MG63 (cell line): ENCODE measurements at places on chromosomes 7 and 10. TPM values are rescaled to one million over a fixed set of nuclear protein-coding genes. Genes with fewer than 3 reads are reported as not detected.

SHTN1 gene
- total RNA-seq = 0.82 and 0.99 TPM in 2 replicates

IRF5 gene
- total RNA-seq = 0.89 and 2.4 TPM in 2 replicates

PSTK gene
- 11.7 and 11.8 TPM in 2 replicates for total RNA-seq

SUGCT gene
- 1.5 and 10.2 TPM in 2 replicates for total RNA-seq

SPAM1 gene
- not detected in 2 replicates for total RNA-seq

ACBD7 gene
- total RNA-seq = 1.5 and 3.9 TPM in 2 replicates

STEAP1 gene
- 30.1 and 80.7 TPM in 2 replicates for total RNA-seq

LSM8 gene
- 28.0 and 38.8 TPM in 2 replicates for total RNA-seq

CTAGE8 gene
- 0.57 TPM in 1 of 2 replicates, not detected in the other for total RNA-seq

ASIC3 gene
- total RNA-seq = 0.76 TPM in 1 of 2 replicates, not detected in the other

DEPP1 gene
- total RNA-seq = 0.44 and 3.5 TPM in 2 replicates

C7orf33 gene
- not detected in 2 replicates for total RNA-seq

VWC2 gene
- not detected in 2 replicates for total RNA-seq

SEMA4G gene
- total RNA-seq = not detected in 2 replicates

TSC22D4 gene
- total RNA-seq = 5.7 and 27.7 TPM in 2 replicates

OR2A5 gene
- not detected in 2 replicates for total RNA-seq

CALML3 gene
- total RNA-seq = not detected in 2 replicates

EPO gene
- not detected in 2 replicates for total RNA-seq

FASTK gene
- 47.5 and 71.5 TPM in 2 replicates for total RNA-seq

KLF14 gene
- total RNA-seq = not detected in 2 replicates

TMEM273 gene
- total RNA-seq = not detected in 2 replicates

EVX1 gene
- not detected in 2 replicates for total RNA-seq

OAT gene
- 223 and 278 TPM in 2 replicates for total RNA-seq

GPRIN2 gene
- not detected in 2 replicates for total RNA-seq

RET gene
- total RNA-seq = not detected in 2 replicates

ERLIN1 gene
- 38.4 and 47.2 TPM in 2 replicates for total RNA-seq

RELN gene
- 1.3 and 3.1 TPM in 2 replicates for total RNA-seq

FZD8 gene
- 0.74 and 3.0 TPM in 2 replicates for total RNA-seq

TMEM196 gene
- total RNA-seq = not detected in 2 replicates

FEZF1 gene
- total RNA-seq = not detected in 2 replicates

NME8 gene
- not detected in 2 replicates for total RNA-seq

ZNF853 gene
- total RNA-seq = 23.6 and 27.1 TPM in 2 replicates

CTNNA3 gene
- 1.1 TPM in 1 of 2 replicates, not detected in the other for total RNA-seq

PTF1A gene
- total RNA-seq = not detected in 2 replicates

CARD11 gene
- not detected in 2 replicates for total RNA-seq

NAT16 gene
- not detected in 2 replicates for total RNA-seq

MRC1 gene
- not detected in 2 replicates for total RNA-seq

SEMA3C gene
- 23.1 and 31.2 TPM in 2 replicates for total RNA-seq

BAG3 gene
- 26.9 and 31.9 TPM in 2 replicates for total RNA-seq

RPEL1 gene
- total RNA-seq = 0.03 TPM in 1 of 2 replicates, not detected in the other

SNCG gene
- total RNA-seq = 6.2 and 7.6 TPM in 2 replicates

SYNPO2L gene
- total RNA-seq = not detected in 2 replicates

ELFN1 gene
- 0.05 and 0.56 TPM in 2 replicates for total RNA-seq

ZCWPW1 gene
- 5.1 and 6.8 TPM in 2 replicates for total RNA-seq

MACC1 gene
- not detected in 2 replicates for total RNA-seq

FBXO24 gene
- total RNA-seq = 1.0 and 1.2 TPM in 2 replicates

TFPI2 gene
- total RNA-seq = 0.07 and 1.7 TPM in 2 replicates

KCNMA1 gene
- total RNA-seq = 40.8 and 58.6 TPM in 2 replicates

FOXP2 gene
- total RNA-seq = 0.20 TPM in 1 of 2 replicates, not detected in the other
